Activated T-cell treated with anti-CD3 and anti-CD28 coated beads, Interleukin-2, amount 50 U/mL, for 1 hour (primary cell): ENCODE measurements at places on chromosomes 6 and 20.

- peak; percentile 46 for DNase-seq
Observed at GRCh38 chr6:158047127-158047518, 65.5 kb downstream of the SYNJ2 start.

- DNase-seq: no peak
Observed at GRCh38 chr6:22300273-22300998, 3.6 kb upstream of the PRL start.

- no peak for DNase-seq
Observed at GRCh38 chr6:144654506-144654905, 369.4 kb downstream of the UTRN start.

DNA sequence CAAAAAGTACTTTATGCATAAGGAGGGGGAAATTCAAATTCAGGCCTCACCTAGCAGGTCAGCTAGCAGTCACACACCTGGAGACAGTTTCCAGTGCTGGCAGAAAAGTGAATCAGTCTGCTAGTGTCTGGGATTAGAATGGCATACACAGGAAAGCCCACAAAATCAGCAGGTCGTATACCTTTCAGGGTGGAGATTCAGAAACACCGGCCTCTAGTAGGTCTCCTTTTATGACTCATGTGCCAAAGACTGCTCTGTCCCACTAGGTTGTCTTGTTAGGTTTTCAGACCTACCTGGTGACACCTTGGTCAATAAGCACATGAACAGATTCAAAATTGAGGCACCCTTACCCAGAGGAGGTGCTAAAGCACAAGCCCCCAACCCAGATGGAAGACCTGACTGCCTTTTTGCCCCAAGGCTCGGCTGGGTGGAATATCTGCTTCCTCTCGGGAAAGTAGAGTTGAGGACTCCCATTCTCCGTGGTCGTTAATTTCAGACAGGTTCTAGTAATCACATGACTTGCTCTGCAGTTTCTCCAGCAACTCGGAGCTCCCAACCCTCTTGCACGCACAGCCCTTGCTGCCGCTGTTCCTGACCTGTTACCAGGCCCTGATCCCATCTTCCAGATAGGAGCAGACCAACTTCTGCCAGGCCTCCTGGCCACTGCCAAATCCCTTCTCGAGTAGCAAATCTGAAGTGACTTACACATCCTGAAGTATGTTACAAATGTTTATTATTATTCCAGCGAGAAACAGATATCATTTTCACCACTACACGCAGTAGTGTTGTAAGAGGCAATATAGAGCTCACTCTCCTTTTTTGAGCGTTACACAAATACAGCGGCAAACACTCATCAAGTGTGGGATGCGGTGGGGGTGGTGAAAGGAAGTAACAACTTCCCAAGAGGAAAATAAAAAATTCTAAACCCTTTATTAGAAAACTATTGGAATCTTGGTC is 46.6 kb downstream of the AGPAT4 start:
- no peak for DNase-seq

GRCh38 chr6:52992980-52993920 is 1.8 kb downstream of the GSTA4 start:
- DNase-seq: no peak

GRCh38 chr20:8156235-8157079 is 24.4 kb downstream of the PLCB1 start:
- no peak for DNase-seq

DNA sequence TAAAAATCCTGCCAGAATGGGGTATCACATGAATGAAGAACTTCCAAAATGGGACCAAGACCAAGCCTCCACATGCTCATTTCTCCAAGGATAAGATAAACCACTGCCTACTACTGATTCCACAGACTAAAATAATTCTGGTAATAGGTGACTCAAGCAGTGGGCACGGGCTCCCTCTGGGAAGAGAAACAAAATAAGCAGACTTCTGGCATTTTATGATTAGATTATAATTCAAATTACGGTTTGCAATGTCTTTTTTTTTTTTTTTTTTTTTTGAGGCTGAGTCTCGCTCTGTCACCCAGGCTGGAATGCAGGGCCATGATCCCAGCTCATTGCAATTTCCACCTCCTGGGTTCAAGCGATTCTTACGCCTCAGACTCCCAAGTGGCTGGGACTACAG is 16.0 kb downstream of the UQCC1 start:
- no peak for DNase-seq

DNA sequence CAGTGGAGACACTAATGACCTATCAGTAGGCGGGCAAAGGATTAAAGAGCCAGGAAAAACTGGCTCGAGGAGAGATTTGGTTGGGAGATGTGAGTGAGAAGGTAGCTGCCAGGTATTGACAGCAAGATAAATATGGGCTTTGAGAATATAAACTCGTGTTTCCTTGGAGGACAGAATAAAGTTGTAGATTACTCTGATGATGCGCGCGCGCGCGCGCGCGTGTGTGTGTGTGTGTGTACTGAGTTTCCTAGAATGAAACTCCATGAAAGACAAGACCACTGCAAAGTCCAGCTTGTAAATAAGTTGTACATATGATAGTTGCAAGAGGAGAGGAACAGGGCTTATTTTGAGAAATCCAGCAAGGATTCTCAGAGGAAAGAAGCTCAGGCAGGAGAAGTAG is 13.3 kb upstream of the TREM2 start:
- no peak for DNase-seq

GRCh38 chr6:11263291-11263775 is 30.9 kb upstream of the NEDD9 start:
- DNase-seq: no peak

GRCh38 chr20:10553326-10553984 is 118.3 kb downstream of the SLX4IP start:
- no peak for DNase-seq

DNA sequence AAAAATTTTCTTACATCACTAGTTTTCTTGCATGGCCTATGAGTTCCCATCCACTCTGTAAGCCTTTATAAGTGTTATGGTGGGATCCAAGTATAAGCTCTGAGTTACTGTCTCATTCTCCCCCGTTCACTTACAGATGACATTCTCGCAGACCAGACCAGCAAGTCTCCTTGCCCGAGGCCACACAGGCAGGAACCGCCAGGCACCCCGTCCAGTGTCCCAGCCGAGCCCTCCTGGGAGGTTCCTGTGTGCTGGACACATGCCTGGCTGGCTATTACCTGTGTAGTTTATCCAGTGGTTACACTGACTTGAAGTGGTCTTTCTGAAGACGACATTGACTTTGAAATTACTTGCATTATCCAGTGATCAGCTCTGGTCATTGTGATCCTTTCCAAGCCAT is 234.8 kb upstream of the QKI start:
- DNase-seq: no peak

GRCh38 chr20:43836790-43837189 is 77.9 kb upstream of the TOX2 start:
- no peak for DNase-seq
